ENCODE measurements at places on chromosomes 4 and X.
A peak's percentile ranks its signal among the peaks of the same experiment; 100 is the strongest.

DNA sequence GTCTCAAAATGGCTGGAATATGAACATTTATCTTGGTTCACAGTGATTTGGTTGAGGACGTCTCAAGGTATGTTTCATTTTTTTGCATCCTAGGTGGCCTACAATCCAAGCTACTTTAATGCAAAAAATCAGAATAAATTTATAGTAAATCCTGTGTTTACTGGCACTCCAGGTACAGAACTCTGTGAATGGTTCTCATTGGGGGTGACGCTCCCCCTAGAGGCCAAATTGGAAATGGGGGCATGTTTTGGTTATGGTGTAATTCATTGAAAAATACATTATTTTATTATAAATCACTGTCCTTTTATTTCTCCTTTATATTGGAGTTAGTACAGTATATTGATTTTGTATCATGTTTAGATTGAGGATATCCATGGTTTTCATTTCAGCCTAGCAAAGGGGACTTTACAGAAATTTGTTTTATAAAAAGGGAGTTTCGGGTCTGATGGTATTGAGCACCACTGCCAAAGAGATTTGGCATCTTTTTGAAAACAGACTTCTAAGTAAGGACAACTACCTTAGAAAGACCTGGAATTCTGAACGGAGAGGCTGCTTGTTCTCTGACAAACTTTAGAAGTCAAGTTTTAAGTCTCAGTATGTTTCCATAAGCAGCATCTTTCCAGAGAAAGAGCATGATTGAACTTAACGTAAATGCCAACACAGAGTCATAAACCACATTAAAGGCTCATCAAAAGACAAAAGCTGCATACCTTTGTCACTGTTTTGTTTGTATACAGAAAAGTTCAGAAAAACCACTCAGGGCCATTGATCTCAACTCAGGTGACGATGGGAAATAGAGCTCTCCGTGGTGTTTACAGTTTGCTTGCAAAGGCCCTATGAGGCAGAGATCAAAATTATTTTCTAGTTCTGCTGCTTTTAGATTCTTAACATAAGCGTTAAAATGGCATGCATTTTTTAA, 19.4 kb downstream of the MTM1 start:
- DNase-seq = no peak

GRCh38 chr4:13285336-13285735, 198.8 kb downstream of the RAB28 start:
- DNase-seq = no peak

- DNase-seq = peak; percentile 40
These were observed 36.9 kb upstream of the MED14 start for GRCh38 chrX:40772290-40772689.

DNA sequence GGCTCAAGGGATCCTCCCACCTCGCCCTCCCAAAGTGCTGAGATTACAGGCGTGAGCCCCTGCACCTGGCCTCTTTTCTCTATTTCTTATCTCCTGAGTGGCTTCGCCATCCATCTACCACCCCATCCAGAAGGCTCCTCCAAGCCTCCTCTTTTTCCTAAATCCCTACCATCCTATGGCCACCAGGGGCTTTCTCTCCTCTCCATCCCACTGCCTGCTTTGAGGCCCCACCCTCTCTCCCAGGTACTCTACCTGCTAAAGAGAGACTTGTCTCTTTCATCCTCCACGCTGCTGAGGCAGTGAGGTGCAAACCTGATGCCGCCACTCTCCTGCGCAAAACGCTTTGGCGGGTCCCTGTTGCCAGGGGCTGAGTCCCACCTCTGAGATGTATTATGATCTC, 7.0 kb downstream of the RS1 start:
- no peak for DNase-seq

DNA sequence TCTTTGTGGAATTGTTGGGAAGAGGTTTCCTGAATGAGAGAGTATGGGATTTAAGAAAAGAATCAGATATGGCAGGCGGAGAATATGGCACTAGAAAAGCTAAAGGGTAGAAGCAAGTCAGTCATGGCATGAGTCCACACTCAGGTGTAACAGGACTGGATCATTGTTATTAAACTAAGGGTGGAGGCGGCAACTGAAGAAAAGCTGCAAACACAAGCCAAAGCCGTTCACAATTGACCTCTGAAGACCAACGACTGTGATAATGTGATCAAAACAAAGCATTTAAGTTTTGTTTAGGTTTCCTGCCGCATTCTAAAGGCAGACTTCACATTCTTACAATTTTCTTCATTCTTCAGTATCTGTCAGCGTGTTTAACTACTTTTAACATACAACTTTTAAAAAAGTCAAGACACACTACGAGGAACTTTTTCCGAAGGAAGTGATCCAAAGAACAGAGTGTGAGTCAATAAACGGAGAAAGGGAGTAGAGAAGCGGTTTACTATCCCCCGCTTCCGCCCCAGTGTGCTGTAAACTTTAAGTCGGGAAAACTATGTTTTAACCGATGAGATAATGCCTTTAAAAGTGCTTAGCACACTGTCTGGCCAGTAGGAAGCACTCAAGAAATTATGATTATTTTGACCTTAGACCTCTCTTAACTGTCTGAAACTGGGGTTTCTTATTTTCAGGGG, 909 bp upstream of the SLAIN2 start:
- peak; percentile 80 for DNase-seq

DNA sequence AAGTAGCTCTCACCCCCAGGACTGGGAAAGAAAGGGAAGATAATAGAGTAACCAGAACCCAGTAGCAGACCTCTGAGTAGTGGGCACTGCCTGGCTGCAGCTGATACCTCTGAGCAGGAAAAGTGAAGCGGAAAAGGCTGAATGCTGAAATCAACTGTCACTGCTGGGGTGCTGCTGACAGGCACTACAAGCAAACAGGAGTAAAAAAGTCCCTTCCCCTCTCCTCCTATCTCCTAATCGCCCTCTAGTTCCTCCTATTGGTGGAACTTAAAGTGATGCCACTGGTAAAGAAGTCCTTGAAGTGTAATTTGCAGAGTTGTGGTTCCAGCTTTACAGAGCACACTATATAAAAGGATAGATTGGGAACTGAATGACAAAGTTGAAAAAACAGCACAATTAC, 32.8 kb upstream of the GLRB start:
- peak; percentile 5 for DNase-seq

- DNase-seq = no peak
These were observed 243.0 kb upstream of the TRAM1L1 start for GRCh38 chr4:117328333-117328732.

- no peak for DNase-seq
These were observed 61.2 kb upstream of the DAPP1 start for GRCh38 chr4:99755223-99755944.
